Kidney epithelial cell (primary cell): ENCODE measurements at places on chromosomes 4 and X. TPM values are rescaled to one million over a fixed set of nuclear protein-coding genes. Genes with fewer than 3 reads are reported as not detected.

- DNase-seq, result no peak
Observed at GRCh38 chrX:154490021-154490413, 412 bp downstream of the SLC10A3 start.

- no peak for DNase-seq
Observed at GRCh38 chr4:57132743-57133137, 22.6 kb upstream of the IGFBP7 start.

- peak; percentile 65 for DNase-seq
Observed at GRCh38 chrX:38347136-38347535, 5.3 kb upstream of the OTC start.

Gene GLRA2
- total RNA-seq, result not detected in 2 replicates

- DNase-seq, result no peak
Observed at GRCh38 chrX:118963159-118963558, 11.3 kb upstream of the LONRF3 start.

Gene MCF2
- total RNA-seq, result not detected in 2 replicates
